Right lobe of liver (tissue), 6 donors: ENCODE measurements at places on chromosomes 6 and 20.
A peak's percentile ranks its signal among the peaks of the same experiment; 100 is the strongest.

- DNase-seq = peak; percentile 59
Observed at GRCh38 chr20:64051561-64052325, 2.3 kb upstream of the SOX18 start.

GRCh38 chr6:167031082-167031709 is 32.0 kb downstream of the CEP43 start:
- DNase-seq = no peak

GRCh38 chr6:13005994-13006393 is 289.4 kb downstream of the PHACTR1 start:
- no peak for DNase-seq

DNA sequence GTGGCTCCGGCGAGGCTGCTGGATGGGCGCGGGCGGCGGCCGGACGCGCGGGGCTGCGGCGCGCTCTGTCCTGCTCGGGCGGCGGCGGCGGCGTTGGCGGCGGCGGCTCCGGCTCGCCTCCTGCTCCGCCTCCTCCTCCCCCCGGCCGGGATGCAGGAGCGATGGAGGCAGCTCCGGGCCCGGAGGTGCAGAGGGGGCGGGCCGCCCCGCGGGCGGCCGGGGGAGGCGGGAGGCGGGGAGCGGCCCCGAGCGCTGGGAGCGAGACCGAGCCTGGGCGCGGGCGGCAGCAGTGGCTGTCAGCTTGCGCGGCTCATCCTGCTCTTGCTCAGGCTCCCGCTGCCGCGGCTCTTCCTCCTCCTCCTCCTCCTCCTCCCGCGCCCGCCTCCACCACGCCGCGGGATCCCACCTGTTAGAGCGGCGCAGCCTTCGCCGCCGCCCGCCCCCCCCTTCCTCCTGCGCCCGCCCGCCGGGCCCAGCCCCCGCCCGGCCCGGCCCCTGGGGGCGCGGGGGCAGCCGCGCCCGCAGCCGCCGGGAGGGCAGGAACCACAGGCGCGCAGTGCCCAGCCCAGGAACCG is at the start of gene NOL4L:
TSS of gene NOL4L (minus strand) at position 323 of the 575 bp plus-strand sequence. CDS start 443 bp downstream, outside the sequence.
- DNase-seq = no peak

DNA sequence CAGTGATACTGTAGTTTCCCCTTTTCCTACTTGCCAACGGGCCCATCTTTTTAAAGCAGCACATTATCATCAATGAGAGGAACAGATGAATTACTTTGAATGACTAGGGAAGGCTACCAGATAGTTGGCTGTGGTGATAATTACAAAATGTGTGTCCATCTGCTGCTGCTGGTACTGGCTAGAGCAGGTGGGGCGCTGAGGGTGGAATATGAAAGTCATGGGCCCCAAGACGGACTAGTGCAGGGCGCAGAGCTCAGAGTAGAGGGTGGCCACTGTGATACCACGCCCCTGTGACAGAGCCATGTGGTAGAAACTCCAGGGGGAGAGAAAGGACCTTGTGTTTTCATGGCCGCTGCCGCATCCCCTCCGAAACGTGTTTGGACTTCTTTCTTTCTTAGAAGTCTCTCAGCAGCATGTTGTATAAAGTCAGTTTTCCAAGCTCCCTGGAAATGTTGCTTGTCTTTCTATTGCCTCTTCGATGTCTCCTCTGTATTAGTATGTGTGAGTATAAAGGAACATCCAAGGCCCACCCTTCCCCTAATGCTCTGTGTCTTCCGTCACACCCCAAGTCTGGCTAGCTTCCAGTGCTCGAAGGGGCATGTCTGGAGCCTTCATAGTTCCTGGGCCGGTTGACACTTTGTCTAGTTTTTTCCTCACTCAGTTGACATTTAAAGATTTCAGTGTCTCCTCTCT is 88.1 kb downstream of the PPP1R14C start:
- no peak for DNase-seq

DNA sequence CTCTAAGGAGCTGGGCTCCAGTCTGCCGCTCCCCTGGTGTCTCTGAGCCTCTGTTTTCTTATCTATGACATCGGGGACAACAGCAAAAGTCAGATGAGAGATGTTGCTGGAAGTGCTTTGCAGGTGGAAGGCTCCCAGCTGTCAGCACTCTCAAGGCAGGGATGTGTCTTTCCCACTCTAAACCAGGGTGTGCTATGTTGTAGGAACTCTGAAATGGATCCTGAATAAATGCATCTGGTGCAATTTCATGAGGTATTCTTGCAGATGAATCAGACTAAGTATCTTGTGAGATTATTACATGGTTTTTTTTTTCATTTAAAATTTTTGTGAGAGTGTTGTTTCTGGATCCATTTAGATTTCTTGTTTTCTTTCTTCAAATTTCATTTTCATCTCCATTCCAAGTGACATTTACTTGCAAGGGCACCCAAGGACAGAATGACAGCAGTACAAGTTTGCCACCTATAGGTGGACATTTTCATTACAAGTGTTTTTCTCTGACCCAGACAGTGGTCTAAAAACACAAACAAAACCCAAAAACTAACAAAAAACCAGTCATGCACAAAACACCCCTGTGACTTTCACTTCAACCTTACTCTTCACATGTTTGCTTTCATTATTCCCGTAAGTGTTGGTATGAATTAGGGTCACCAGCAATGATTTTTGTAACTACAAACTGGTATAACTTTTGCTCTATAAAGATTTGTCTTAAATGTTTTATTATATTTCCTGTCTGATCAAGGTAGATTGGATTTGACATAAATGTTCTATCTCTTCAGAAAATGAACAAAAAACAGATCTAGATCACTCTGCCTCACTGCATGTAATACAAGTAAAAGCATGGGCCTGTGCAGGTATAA is 14.7 kb upstream of the SIM1 start:
- DNase-seq = no peak

GRCh38 chr6:149035766-149036165 is 281.7 kb upstream of the TAB2 start:
- no peak for DNase-seq

GRCh38 chr6:53801022-53801421 is 6.2 kb downstream of the LRRC1 start:
- DNase-seq = no peak

DNA sequence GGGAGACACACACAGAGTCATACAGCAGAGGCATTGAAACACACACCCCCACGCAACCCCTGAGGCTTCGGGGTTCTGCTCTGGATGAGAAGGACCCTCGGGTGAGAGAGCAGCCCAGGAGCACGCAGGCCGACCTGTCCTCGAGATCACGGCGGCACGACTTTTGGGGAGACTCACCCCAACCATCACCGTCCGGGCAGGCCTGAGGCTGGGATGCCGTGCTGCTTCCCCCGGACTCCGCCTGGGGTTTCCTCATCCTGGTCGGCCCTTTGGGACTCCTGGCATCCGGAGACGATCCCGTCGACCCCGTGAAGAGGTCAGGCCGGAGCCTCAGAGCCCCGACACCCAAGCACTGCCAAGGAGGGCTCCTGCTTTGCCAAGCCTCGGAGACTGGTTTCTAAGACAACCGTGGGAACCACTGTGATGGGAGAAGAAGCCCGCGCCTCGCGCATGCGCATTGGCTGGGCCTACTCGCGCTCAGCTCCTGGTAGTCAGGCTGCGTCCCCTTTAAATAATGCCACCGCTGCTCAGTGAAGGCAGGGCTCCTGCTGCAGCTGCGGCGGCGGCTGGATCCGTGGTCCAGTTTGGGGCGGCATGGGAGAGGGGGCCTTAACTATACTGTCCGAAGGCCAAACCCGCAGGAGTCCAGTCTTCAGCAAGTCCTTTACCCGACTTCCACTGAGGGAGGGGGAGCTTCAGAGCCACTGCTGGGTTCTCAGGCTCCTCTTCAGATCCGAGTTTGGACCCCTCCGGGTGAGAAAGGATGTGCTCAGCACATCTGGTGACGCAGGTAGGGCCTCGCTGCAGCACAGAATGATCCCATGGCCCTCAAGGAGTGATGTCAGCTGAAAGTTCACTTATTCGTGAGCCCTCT is 171.4 kb upstream of the ZNF337 start:
- peak; percentile 68 for DNase-seq

GRCh38 chr6:3449750-3450305 is 7.0 kb downstream of the SLC22A23 start:
- no peak for DNase-seq

- DNase-seq = no peak
Observed at GRCh38 chr20:49252556-49253350, 25.1 kb downstream of the ZNFX1 start.

GRCh38 chr6:168515376-168515775 is 74.4 kb downstream of the SMOC2 start:
- DNase-seq = no peak

GRCh38 chr6:132734694-132735236 is 20.9 kb upstream of the VNN1 start:
- DNase-seq = no peak
